ENCODE measurements at places on chromosomes 12 and 14.

DNA sequence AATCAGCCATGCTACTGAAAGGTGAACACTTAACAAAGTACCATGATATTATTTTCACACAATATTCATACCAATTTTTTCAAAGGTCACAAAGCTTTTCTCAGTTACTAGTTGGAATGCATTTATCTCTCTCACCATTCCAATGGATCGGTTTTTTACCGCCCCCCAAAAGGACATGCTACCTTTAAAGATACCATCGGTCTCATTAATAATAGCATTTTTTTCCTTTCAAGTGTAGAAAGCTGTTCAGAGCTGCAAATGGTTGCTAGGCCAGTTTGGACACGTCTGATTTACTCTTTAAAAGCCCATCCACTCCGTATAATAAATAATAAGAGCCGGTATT is 34.9 kb upstream of the STON2 start:
- no peak for DNase-seq

GRCh38 chr14:77003960-77004710 is 24.4 kb downstream of the IRF2BPL start:
- no peak for DNase-seq

DNA sequence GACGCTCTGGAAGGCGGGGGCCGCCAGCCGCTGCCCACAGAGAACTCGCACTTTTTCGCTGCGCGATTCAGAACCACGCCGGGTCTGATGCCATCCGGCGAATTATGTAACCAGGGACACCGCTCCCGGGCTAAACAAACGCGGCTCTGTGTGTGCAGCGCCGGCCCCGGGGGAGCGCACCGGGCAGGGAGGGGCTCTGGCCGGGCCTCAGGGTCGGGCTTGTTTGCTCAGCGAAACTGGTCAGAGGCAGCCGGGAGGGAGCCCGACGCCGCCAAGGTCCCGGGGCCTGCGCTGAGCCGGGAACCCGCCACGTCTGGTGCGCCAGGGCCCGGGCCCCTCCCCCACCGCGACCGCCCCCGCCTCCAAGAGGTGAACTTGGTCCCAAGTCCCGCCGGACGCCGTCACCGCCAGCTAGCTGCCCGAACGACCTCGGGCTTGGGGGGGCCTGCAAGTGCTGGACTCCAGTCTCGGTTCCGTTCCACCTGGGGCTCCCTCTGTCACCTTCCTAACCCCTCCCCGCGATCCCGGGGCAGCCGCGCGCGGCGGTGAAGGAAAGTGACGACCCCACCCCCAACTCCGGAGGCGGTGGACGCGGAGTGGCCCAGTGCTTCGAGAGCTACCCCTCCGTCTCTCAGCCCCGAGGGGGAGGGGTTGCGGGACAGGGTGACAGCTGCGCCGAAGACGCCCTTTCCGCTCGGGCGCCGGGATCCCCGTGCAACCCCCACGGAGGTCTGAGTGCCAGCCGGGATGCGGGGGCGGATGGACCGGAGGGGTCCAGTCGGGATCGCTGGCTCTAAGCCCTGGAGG is 848 bp downstream of the CTDSP2 start:
- no peak for DNase-seq

GRCh38 chr12:6852651-6853354 is 853 bp downstream of the USP5 start:
- DNase-seq = peak; percentile 42

GRCh38 chr12:56520506-56520905 is 1.1 kb upstream of the RBMS2 start:
- no peak for DNase-seq

DNA sequence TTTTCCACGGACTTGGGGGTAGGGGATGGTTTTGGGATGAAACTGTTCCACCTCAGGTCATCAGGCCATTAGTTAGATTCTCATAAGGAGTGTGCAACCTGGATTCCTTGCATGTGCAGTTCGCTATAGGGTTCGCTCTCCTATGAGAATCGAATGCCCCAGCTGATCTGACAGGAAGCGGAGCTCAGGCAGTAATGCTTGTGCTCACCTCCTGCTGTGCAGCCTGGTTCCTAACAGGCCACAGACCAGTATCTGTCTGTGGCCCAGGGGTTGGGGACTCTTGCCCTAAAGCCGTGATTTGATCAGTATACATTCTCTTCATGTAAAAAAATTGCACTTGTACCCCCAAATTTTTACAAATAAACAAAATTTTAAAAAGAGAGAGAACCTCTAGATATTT is 219.4 kb upstream of the CPNE8 start:
- DNase-seq = no peak
